ENCODE measurements at places on chromosomes 4 and X. TPM values are rescaled to one million over a fixed set of nuclear protein-coding genes. Genes with fewer than 3 reads are reported as not detected.

UGT8 gene
- not detected for total RNA-seq

ART3 gene
- not detected for total RNA-seq

ASMT gene
- not detected for total RNA-seq

BMPR1B gene
- total RNA-seq = 2.2 TPM

TCEAL2 gene
- not detected for total RNA-seq

CDKL2 gene
- total RNA-seq = not detected

ADH1B gene
- total RNA-seq = 632 TPM

ARSJ gene
- 16.2 TPM for total RNA-seq

CSAG1 gene
- total RNA-seq = not detected

ACE2 gene
- total RNA-seq = 0.24 TPM

NUP62CL gene
- 0.19 TPM for total RNA-seq

USP26 gene
- total RNA-seq = not detected

DGKK gene
- not detected for total RNA-seq

TMEM175 gene
- 20.7 TPM for total RNA-seq

COX7B2 gene
- not detected for total RNA-seq

LRCH2 gene
- 2.0 TPM for total RNA-seq

STAG2 gene
- total RNA-seq = 33.1 TPM

Measured in cardiac ventricle fibroblast (primary cell).